Islet precursor cell (in vitro differentiated cells): ENCODE measurements at places on chromosomes 7 and 10.

- no peak for DNase-seq
Observed at GRCh38 chr10:89301232-89301631, 614 bp upstream of the IFIT2 start.

GRCh38 chr10:9253121-9253520, 1198.6 kb downstream of the GATA3 start:
- no peak for DNase-seq

- DNase-seq = no peak
Observed at GRCh38 chr10:60917331-60918280, 26.4 kb downstream of the RHOBTB1 start.

- DNase-seq = no peak
Observed at GRCh38 chr7:141978351-141978750, 4.8 kb upstream of the TAS2R38 start.

DNA sequence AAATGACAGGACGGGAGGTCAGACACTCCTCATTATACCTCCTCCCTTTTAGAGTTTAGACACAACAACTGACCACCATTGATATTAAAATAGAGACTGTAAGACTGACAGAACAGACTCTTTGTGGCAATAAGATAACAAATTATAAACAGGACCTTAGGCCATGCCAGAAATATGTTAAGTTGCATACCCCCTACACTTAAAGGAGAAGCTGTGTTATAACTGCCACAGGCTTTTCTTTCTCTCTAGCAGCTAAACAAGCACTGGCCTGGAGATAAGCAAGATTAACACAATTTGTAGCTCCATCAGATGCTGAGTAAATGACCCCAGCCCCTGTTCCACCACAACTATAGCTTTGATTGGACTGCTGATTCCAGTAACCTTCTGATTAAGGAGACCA, 10.5 kb upstream of the UNC5B start:
- DNase-seq = no peak

DNA sequence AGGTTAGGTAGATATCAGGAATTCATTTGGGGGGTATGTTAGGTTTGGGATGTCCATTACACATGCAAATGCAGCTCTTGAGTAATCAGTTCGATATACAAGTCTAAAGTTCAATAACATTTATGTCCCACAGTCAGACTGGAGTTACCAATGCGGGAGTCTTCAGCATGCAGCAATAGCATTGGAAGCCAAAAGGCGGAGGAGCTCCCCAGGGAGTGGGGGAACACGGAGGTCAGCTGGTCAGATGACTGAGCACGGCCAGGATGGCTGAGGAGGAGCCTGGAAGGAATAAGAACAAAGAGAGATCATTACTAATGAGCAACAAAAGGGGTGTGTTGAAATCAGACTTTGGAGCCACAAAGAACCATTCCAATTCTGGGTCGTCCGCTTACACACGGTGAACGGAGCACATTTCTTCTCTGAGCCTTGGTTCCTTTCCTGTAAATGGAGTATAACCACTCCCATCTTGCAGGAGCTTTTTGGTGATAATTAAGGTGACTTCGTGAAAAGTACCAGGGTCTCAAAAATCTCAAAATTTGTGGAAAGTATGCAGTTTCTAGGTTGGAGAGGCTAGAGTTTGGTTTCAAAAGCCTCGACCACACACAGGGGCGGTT, 478 bp upstream of the ZNF22 start:
- no peak for DNase-seq

- peak; percentile 7 for DNase-seq
Observed at GRCh38 chr10:129961157-129961701, 2.8 kb downstream of the EBF3 start.
